ENCODE measurements at places on chromosomes 12 and 14.
A peak's percentile ranks its signal among the peaks of the same experiment; 100 is the strongest.

GRCh38 chr12:128339631-128340030 is 72.7 kb downstream of the TMEM132C start:
- DNase-seq, result no peak

DNA sequence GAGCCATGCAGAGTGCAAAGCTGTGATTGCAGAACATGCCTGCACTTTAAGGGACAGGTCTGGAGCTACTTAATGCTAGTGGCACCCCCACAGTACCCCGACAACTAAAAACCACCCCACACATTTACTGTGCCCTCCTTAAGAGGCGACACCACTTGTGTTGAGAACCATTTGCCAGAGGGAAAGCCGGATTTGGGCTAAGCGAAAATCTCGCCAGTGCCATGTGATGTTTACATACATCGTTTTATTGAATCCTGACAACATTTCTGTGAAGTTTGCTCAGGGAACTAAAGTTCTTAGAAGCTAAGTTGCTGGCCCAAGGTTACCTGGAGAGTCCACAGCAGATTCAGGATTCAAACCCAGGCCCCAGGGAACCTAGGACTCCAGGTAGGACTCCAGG is 119.0 kb upstream of the FKBP4 start:
- no peak for DNase-seq

GRCh38 chr12:54262403-54262925 is 17.5 kb downstream of the CBX5 start:
- no peak for DNase-seq

DNA sequence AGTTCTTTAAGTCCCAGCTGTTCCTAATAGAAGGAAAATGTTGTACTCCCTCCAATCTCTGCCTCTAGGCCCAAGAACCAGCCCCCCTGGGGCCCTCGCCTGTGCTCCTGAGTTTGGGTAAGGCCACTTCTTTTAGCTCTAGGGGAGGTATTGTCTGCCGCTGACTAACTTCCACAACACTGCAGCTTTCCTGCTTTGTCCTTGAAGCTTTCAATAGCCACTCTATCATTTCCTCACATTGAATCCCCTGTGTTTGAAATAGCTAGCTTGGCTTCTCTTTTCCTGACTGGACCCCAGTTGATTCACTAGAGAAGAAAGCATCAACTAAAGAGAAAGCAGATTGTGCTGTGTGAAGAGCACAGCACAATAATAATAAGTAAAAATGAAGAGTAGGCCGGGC is 28.8 kb downstream of the KRT80 start:
- no peak for DNase-seq

DNA sequence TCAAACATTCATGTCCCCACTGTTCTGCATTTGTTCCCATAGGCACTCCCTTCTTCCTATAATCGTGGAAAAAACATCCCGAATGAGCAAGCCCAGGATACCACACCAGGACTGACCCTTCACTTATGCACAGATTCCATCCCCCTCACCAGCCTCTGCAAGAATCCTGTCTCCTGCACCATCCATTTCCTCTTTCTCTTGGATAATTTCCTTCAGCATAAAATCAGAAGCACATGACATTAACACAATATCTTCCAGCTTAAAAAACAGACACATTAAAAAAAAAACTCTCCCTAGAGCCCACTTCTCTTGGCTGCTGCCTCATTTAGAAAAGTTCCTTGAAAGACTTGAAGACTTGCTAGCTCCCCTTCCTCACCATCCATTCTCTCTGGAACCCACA is 120.9 kb upstream of the CPSF6 start:
- no peak for DNase-seq

GRCh38 chr12:50745861-50746260 is 18.0 kb upstream of the ATF1 start:
- DNase-seq, result no peak

DNA sequence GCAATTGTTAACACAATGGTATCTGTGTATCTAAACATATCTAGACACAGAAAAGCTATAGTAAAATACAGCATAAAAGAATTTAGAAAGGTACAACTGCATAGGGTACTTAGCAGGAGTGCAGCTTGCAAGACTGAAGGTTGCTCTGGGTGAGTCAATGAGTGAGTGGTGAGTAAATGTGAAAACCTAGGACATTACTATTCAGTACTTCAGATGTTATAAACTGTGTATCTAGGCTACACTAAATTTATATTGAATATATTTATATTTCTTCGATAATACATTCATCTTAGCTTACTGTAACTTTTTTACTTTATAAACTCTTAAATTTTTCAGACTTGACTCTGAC is 409.0 kb upstream of the DCN start:
- no peak for DNase-seq

DNA sequence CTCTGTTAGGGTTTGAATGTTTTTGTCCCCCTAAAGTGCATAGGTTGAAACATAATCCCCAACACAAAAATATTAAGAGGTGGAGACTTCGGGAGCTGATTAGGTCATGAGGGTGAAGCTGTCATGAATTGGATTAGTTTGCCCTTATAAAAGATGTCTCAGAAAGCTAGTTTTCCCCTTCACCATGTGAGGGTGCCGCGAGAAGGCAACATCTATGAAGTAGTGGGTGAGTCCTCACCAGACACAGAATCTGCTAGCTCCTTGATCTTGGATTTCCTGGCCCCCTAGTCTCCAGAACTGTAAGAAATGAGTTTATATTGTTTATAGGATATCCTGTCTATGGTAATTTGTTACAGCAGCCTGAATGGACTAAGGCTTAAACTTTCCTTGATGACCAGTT is 301.5 kb upstream of the ATP2B1 start:
- DNase-seq, result peak; percentile 31

GRCh38 chr12:78457938-78458337 is 406.6 kb upstream of the SYT1 start:
- no peak for DNase-seq

GRCh38 chr12:69342421-69342820 is 5.8 kb upstream of the LYZ start:
- DNase-seq, result no peak

GRCh38 chr14:75295491-75296345 is 17.1 kb downstream of the FOS start:
- DNase-seq, result peak; percentile 88

GRCh38 chr12:42696406-42697149 is 107.0 kb upstream of the PRICKLE1 start:
- DNase-seq, result no peak

GRCh38 chr14:34235643-34236300 is 226.3 kb downstream of the SPTSSA start:
- no peak for DNase-seq

GRCh38 chr12:78530100-78530765 is 334.3 kb upstream of the SYT1 start:
- no peak for DNase-seq

DNA sequence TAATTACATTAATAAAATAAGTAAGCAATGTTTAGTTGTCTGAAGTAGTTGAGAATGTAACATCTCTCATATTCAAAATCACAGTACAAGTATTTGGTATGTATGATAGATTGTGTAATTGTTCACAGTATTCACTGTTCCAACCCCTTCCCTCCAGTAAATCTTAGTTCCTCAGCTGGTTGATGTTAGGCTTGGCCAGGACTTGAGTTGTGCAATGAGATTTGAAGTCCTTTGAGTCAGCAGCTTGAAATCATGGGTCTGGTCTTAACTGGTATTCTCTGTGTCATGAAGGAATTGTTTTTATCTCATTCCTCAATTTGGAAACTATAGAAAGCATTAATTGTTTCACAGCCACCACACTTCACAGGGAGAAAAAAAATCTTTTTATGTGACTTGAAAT is 477.1 kb downstream of the FSCB start:
- DNase-seq, result no peak

- DNase-seq, result no peak
Measured at GRCh38 chr12:122747224-122748135, 5.1 kb upstream of the DENR start.

- DNase-seq, result peak; percentile 86
Measured at GRCh38 chr14:89720741-89721729, 233.5 kb downstream of the EFCAB11 start.

- DNase-seq, result peak; percentile 68
Measured at GRCh38 chr12:53232646-53233461, 845 bp upstream of the RARG start.

- DNase-seq, result no peak
Measured at GRCh38 chr12:31479516-31480210, 111.3 kb downstream of the DENND5B start.

GRCh38 chr12:120093336-120093591 is 23.3 kb downstream of the RAB35 start:
- no peak for DNase-seq

DNA sequence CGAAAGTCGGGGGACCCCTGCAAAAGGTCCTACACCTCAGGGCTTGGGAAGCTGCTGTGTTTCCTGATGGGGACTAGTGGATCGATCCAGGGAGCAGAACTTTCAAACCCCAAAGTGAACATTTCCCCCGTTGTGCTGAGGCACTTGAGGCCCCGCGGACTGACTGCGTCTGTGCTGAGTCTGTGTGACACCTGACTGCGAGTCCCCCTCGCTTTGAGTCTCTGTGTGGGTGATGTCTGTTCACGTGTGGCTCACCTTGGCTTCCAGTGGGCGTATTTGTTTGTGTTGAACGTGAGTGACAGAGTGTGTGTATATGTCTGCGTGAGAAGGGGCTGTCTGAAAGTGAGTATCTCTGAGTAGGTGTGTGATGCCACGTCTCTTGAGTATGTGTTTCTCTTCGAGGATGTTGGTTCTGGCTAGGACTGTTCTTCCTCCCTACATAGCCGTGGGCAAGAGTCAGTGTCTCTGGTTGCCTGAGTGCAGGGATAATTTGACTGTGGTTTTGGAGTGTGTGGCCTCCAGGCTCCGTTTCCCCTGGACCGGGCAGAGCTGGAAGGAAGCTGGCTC is 1.3 kb downstream of the TEAD4 start:
- peak; percentile 58 for DNase-seq

- no peak for DNase-seq
Measured at GRCh38 chr14:76113691-76114090, 38.0 kb upstream of the GPATCH2L start.

GRCh38 chr12:19196959-19197630 is 67.6 kb downstream of the PLEKHA5 start:
- no peak for DNase-seq

- DNase-seq, result no peak
Measured at GRCh38 chr12:98179151-98179550, 336.2 kb upstream of the TMPO start.

- no peak for DNase-seq
Measured at GRCh38 chr12:65055859-65056258, 65.2 kb downstream of the WIF1 start.

GRCh38 chr14:103206836-103207387 is 83.7 kb downstream of the TNFAIP2 start:
- no peak for DNase-seq

- no peak for DNase-seq
Measured at GRCh38 chr12:3049611-3050249, 27.4 kb upstream of the TSPAN9 start.

- peak; percentile 55 for DNase-seq
Measured at GRCh38 chr14:68379510-68380328, 413.1 kb downstream of the ZFP36L1 start.

DNA sequence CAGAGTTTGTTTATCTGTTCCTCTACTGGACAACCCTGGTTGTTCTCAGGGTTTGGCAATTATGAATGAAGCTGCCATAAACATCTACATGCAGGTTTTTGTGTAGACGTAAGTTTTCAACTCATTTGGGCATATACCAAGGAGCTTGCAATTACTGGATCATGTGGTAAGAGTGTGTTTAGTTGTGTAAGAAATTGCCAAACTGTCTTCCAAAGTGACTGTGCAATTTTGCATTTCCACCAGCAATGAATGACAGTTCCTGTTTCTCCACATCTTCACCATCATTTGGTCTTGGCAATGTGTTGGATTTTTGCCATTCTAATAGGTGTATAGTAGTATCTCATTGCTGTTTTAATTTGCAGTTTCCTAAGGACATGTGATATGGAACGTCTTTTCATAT is 39.8 kb upstream of the FBXO33 start:
- DNase-seq, result no peak

- DNase-seq, result no peak
Measured at GRCh38 chr12:13788626-13789025, 192.8 kb downstream of the GRIN2B start.

GRCh38 chr12:90829044-90829443 is 125.9 kb downstream of the CCER1 start:
- DNase-seq, result no peak

GRCh38 chr12:116595186-116595585 is 36.0 kb downstream of the MAP1LC3B2 start:
- no peak for DNase-seq
